T-helper 1 cell treated with Interleukin-12 subunit alpha and Interleukin-12 subunit beta and Interleukin-4 antibody, amounts not matched to agents 30 ng/mL and 1 ng/mL, for 36 hours (primary cell): ENCODE measurements at places on chromosomes 4 and X. TPM values are rescaled to one million over a fixed set of nuclear protein-coding genes. Genes with fewer than 3 reads are reported as not detected.

The HSD17B10 gene
- total RNA-seq, result 123 and 130 TPM in 2 replicates

The CYTL1 gene
- total RNA-seq, result not detected in 2 replicates

The LEF1 gene
- 207 and 215 TPM in 2 replicates for total RNA-seq

The RXFP1 gene
- not detected in 2 replicates for total RNA-seq

The CLDN34 gene
- not detected in 2 replicates for total RNA-seq

The MAMLD1 gene
- 17.9 and 20.7 TPM in 2 replicates for total RNA-seq

The NPY5R gene
- total RNA-seq, result not detected in 2 replicates

The PCDH11X gene
- not detected in 2 replicates for total RNA-seq

The RHOXF2B gene
- total RNA-seq, result not detected in 2 replicates

The MCUB gene
- 82.3 and 83.6 TPM in 2 replicates for total RNA-seq

The IL13RA1 gene
- total RNA-seq, result 0.32 and 0.68 TPM in 2 replicates

The ZCCHC18 gene
- 0.34 and 0.90 TPM in 2 replicates for total RNA-seq

The SORBS2 gene
- not detected in 2 replicates for total RNA-seq

The SLC16A2 gene
- 0.05 and 0.10 TPM in 2 replicates for total RNA-seq

The HMGN5 gene
- 0.66 and 0.83 TPM in 2 replicates for total RNA-seq

The PCYT1B gene
- 0.10 and 0.20 TPM in 2 replicates for total RNA-seq

The MAGIX gene
- total RNA-seq, result 2.0 and 2.4 TPM in 2 replicates

The FAM241A gene
- total RNA-seq, result 2.0 and 2.2 TPM in 2 replicates

The GEMIN8 gene
- total RNA-seq, result 13.0 and 14.9 TPM in 2 replicates

The SERTM2 gene
- total RNA-seq, result not detected in 2 replicates

The RHOXF1 gene
- total RNA-seq, result 0.29 and 0.46 TPM in 2 replicates
